Esophagus muscularis mucosa (tissue), 4 donors: ENCODE measurements at places on chromosomes 2 and 18. TPM values are rescaled to one million over a fixed set of nuclear protein-coding genes. Genes with fewer than 3 reads are reported as not detected.

DNA sequence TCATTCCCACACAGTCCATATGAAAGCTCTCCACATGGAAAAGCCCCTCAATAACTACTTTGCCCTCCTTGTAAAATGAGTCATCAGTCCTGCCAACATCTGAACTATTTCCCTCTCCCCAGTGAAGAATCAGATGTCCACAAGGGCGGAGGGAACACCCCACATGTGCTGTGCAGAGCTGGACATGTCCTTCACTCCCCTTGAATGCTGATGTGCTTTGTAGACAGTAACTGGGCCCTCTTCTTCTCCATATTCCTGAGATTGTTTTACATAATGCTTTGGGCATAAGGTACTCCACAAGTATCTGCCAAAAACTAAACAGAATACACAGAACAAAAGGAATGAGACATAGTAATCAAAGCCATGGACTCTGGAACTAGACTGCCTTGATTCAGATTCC, 879.4 kb downstream of the BCL11A start:
- no peak overlapping the region for H3K27ac ChIP-seq
- H3K4me1 ChIP-seq: no peaks in the 10 kb centered on the region
- no peaks in the 10 kb centered on the region for H3K27me3 ChIP-seq
- DNase-seq: no peak
- no peaks in the 10 kb centered on the region for H3K36me3 ChIP-seq

DNA sequence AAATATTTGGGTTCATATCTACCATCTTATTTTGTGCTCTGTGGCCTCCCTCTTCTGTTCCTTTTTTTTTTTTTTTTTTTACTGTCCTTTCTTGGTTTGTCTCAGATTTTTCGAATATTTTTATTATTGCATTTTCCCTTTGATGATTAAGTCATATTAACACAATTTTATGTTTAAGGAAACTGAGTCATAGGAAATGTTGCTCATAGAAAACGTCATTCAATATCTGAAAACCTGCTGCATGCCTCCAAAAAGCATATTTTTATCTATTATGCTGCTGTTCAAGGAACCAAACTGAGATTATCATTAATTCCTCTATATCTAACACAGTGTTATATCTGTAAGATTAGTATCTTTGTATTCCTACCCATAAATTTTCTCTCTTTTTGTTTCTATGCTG, 614.3 kb upstream of the SLC8A1 start:
- no peak overlapping the region for H3K4me3 ChIP-seq
- H3K36me3 ChIP-seq: no peaks in the 10 kb centered on the region
- no peak overlapping the region for H3K27ac ChIP-seq
- H3K4me1 ChIP-seq: no peaks in the 10 kb centered on the region

GRCh38 chr2:208579678-208580077, 173.1 kb downstream of the PTH2R start:
- H3K4me1 ChIP-seq: peaks cover 7% of the 10 kb centered on the region
- H3K27ac ChIP-seq: no peak overlapping the region
- H3K36me3 ChIP-seq: no peaks in the 10 kb centered on the region
- no peaks in the 10 kb centered on the region for H3K27me3 ChIP-seq
- H3K4me3 ChIP-seq: no peak overlapping the region

CD8B gene
- not detected for total RNA-seq

RPL37A gene
- total RNA-seq: 1,371 TPM
